ENCODE measurements at places on chromosomes 3 and 15. TPM values are rescaled to one million over a fixed set of nuclear protein-coding genes. Genes with fewer than 3 reads are reported as not detected.

ZPLD1 gene
- total RNA-seq, result 0.72 TPM

NUP210 gene
- 0.04 TPM for total RNA-seq

SLC28A1 gene
- not detected for total RNA-seq

ALS2CL gene
- 89.0 TPM for total RNA-seq

COL6A5 gene
- total RNA-seq, result not detected

SLC28A2 gene
- not detected for total RNA-seq

IL17RC gene
- 29.7 TPM for total RNA-seq

FAM227B gene
- 1.7 TPM for total RNA-seq

MME gene
- 2.9 TPM for total RNA-seq

HEMK1 gene
- 19.5 TPM for total RNA-seq

GOLGA8S gene
- total RNA-seq, result not detected

GPR156 gene
- not detected for total RNA-seq

HRG gene
- total RNA-seq, result not detected

FGD5 gene
- total RNA-seq, result not detected

CLRN1 gene
- not detected for total RNA-seq

SLC24A5 gene
- not detected for total RNA-seq

PSMA4 gene
- 199 TPM for total RNA-seq

MAP4 gene
- total RNA-seq, result 102 TPM

FSTL1 gene
- 102 TPM for total RNA-seq

HDAC11 gene
- total RNA-seq, result 14.8 TPM

MESP1 gene
- total RNA-seq, result 0.78 TPM

CLDN1 gene
- total RNA-seq, result 6.2 TPM

CFAP161 gene
- total RNA-seq, result not detected

EIF1B gene
- total RNA-seq, result 25.3 TPM

LYZL4 gene
- not detected for total RNA-seq

SCN5A gene
- total RNA-seq, result under 0.01 TPM

TTC21A gene
- total RNA-seq, result 0.55 TPM

SV2B gene
- under 0.01 TPM for total RNA-seq

SLC22A13 gene
- total RNA-seq, result not detected

GOLGA8J gene
- total RNA-seq, result not detected

IL16 gene
- total RNA-seq, result not detected

MAGEL2 gene
- not detected for total RNA-seq

MITF gene
- total RNA-seq, result 1.3 TPM

CAMKV gene
- not detected for total RNA-seq
